ENCODE measurements at places on chromosomes 6 and 20.

DNA sequence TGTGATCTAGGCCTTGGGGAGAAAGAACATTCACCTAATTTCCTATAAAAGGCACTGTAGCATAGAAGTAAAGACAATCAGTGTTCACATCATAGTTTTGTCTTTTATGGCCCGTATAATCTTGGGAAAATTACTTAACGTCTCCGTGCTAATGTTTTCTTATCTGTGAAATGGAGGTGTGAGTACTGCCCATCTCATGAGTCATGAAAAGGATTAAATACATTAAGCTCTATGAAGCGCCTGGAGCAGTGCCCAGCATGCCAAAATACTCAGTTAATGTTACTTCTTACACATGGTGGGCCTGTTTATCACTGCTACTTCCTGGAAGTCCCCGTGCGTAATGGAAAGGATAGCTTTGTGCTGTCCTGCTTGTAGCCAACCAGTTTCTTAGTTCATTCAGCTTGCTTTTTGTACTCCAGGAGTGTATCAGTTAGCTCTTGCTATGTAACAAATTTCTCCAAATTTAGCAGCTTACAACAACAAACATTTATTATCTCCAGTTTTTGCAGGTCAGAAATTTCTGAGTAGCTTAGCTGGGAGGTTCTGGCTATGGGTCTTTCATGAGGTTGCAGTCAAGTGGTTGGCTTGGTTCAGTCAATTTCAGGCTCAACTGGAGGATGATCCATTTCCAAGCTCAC, 103.6 kb upstream of the BMP2 start:
- no peak for DNase-seq

DNA sequence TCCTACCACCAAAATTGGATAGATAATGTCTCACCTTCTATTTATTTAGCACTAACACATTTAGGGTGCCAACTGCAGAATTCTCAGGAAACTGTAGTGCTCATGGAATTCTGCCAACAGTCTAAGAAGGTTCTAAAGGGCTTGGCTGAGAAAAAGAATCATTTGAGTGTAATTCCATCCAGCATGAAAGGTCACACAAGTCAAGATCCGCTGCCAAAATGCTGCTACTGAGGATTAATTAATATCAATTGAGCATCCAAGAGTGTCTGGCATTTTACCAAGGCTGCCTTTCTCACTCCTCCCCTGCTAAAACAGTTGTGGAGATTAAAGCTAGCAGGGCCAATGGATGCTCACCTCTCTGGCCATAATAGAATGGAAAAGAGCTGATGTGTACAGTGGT, 112.7 kb downstream of the FHL5 start:
- DNase-seq = no peak

DNA sequence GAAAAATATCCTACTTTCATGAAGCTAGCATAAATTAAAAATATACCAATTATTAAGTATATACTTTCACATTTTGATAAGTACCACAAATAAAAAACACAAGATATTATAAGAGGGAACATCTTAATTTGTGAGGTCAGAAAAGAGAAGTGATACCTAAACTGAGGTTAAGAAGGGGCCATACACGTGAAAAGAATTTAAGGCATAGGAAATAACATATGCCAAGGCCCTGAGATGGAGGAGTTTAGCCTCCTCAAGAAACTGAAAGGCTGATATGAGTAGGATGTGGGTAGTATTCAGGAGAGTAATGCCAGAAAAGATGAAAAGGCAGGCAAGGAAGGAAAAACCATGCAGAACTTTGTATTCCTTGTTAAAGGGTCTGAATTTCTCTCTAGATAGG, 116.6 kb upstream of the HTR1E start:
- DNase-seq = no peak

DNA sequence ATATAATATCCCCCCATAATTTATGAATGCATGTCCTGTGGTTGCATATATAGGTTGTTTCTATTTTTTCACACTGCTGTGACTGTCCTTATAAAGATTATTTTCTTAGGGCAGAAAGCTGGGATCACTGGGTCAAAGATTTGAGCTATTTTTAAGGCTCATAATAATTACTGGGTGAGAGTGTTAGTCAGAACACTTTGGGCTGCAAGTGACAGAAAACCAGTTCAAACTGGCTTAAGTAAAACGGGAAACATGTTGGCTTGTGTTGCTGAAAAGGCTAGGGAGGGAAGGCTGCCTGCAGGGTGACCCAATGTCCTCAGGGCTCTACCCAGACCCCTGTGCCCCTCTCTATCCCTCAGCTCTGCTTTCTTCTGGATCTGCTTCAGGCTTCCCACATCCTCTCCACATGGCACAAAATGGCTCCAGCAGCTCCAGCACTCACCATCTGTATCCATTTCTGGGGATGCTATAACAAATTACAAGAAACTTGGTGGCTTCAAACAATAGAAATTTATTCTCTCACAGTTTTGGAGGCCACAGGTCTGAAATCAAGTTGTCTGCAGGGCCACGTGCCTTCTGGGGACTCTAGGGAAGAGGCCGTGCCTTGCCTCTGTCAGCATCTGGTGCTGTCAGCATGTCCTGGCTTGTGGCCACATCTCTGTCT, 33.1 kb upstream of the MLN start:
- DNase-seq = no peak

GRCh38 chr20:50594231-50594590, 84.0 kb downstream of the PTPN1 start:
- no peak for DNase-seq

DNA sequence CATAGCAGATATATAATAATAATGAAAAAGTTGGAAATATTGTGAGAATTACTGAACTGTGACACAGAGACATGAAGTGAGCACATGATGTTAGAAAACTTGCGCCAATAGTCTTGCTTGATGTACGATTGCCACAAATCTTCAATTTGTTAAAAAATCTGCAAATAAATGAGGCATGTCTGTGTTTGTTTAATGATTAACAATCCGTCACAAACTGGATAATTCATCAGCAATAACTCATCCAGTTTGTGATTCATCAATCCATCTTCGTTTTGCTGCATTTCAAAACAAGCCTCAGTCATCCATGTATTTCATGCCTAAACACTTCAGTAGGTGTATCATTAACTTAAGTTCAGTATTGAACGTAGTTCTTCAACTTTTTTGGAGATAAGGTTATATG, 25.5 kb upstream of the SMIM26 start:
- no peak for DNase-seq

DNA sequence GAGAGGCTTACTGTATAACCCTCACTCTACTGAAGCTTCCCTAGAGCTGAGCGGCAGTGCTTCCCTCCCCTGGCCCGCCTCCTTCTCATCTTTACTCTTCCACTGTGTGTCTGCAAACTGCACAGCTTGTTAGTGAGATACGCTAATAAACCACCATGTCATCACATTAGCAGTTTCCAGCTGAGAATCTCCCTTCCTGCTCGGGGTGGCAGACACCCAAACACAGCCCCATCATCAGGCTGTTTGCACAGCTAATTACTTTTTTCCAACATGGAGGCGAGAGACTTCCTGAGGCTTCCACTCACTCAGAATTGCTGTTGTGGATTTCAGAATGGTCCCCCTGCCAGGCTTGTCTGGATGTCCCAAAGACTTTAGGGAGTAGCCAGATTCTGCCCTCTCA, 444.9 kb upstream of the SULF2 start:
- no peak for DNase-seq

DNA sequence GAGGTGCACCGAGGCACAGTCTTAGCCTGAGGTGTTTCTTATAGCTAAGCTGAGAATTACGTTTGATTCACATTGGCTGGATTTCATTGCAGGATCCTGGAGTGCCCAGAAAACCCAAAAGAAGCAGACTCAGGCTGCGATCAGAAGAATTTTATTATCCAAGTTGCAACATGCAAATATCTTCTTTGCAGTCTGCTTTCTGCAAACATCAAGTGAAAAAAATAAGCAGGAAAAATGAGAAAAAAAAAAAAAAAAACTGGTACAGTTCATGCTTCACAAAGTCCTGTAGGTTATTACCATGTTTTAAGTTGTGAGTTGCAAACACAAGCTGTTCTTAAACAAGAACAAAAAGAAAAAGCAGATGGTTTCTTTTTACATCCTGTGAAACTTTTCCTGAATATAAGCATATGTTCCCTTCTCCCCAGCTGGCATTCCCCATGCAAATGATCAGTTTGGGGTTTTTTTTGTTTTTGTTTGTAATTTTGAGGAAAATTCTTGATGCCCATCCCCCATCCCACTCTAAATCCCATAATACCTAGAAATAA, 349.0 kb downstream of the CBLN4 start:
- no peak for DNase-seq

GRCh38 chr6:43750622-43751021, 19.4 kb upstream of the VEGFA start:
- no peak for DNase-seq

DNA sequence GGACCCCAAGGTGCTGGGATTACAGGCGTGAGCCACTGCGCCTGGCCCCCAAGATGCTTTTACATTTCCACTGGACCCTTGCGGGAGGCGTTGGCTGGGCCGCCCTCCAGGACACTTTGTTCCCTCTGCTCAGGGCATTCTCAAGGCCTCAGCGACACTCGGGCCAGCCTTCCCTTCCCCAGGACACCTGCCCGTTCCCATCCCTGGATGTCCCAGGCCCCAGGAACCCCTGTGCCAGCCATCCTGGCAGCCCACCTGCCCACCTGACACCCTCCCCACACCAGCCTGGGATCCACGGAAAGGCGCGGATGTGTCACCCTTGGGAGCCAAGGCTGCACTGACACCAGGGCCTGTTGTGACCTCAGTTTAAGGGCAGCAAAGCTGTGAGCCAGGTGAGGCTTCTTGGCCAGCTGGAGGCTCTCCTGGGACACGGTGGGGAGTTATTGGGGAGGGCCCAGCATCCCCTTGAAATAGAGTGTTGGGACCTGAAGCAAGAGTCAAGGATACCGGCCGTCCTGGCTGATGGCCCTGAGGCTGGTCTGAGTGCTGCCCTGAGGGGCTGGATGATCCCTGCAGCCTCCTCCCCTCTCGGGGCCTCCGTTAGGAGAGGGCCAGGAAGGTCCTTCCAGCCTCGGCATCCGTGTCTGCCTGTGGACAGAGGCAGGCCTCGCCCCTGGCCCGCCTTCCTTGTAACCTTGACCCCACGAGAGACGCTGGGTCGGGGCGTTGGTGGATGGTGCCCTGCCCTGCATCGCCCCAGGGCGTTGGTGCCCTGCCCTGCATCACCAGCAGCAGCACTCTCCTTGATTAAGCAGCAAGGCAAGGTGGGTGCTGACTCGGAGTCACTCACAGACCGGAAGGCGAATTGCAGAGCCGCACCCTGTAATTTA, 84.2 kb upstream of the BHLHE23 start:
- DNase-seq = peak; percentile 0

- DNase-seq = peak; percentile 51
Observed at GRCh38 chr6:35485402-35485877, 11.4 kb downstream of the TEAD3 start.

- peak; percentile 87 for DNase-seq
Observed at GRCh38 chr20:45373353-45374100, 4.6 kb downstream of the TP53TG5 start.

DNA sequence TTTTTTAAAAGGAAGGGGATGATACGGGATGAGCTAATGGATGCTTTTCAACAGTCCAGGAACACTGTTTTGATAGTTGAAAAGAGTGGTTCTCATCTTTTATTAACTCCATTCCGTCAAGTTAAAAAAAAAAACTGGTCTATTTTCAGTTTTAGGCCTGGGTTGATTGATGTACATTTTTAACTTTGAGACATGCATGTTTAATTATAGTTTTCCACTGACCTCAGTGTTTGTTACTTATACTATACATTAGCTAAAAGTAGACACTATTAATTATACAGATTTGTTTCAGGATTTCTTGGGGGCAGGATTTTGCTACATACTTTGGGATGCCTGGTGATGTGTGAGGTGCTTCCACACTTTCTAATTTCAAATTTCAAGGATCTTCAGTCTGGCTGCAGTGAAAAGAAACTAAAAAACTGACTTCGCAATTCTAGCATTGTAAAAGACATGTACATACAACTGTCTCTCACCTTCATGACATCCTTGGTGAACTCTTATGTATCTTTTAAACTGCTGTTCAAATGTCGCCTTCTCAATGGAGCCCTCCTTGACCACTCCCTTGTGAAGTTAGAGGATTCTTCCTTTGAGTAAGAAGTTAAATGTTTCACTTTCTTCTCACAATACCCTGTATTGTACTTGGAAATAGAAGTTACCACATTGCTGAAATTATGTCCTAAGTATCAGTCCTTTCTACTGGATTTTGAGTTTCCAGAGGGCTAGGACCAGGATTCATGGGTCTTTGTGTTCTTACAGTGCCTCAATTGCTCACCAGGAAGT, 101.7 kb downstream of the TSHZ2 start:
- no peak for DNase-seq

DNA sequence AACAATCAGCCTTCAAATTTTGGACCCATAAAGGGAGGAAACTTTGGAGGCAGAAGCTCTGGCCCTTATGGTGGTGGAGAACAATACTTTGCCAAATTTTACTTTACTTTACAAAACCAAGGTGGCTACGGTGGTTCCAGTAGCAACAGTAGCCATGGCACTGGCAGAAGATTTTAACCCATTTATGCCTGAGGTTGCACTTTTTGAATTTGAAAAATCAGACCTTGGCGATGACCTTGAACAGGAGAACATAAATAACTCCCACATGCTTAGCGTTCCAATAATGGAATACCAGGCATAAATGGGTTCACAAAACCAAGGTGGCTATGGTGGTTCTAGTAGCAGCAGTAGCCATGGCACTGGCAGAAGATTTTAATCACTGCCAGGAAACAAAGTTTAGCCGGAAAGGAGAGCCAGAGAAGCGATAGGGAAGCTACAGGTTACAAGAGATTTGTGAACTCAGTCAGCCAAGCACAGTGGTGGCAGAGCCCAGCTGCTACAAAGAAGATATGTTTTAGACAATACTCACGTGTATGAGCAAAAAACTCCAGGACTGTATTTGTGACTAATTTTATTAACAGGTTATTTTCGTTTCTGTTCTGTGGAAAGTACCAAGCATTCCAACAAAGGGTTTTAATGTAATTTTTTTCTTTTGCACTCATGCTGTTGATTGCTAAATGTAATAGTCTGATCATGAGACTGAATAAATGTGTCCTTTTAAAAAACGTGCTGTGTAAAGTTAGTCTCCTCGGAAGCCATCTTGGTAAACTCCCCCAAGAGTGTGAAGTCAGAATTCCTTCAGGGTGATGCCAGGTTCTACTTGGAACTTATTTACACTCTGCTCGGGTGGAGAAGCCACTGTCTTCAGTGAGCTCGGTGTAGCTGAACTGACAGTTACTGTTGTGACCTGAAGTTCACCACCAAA, 6.7 kb downstream of the SFT2D1 start:
- no peak for DNase-seq

DNA sequence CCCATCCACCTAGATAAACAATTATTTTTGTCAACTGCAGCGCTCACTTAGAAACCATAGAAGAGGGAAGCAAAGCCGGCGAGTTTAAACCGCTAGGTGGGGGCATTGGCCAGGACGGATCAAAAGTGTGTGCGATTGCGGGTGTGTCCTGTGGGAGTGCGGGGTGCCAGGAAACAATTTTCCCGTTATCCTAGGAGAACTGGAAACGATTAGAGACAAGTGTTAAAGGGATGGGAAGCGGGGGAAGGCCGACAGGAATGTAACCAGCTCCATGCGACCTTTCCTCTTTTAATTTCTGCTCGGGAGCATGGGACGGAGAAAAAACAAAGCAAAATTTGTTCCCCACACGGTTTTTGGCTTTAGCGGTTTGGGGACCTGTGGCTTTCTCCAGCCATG, 2.8 kb upstream of the HTR1B start:
- peak; percentile 65 for DNase-seq

All from nephron progenitor cell (in vitro differentiated cells).